Tibial nerve (tissue), 4 donors: ENCODE measurements at places on chromosomes 3 and 15. TPM values are rescaled to one million over a fixed set of nuclear protein-coding genes. Genes with fewer than 3 reads are reported as not detected.

VPS33B gene
- total RNA-seq, result 8.7 TPM

GRCh38 chr3:3665961-3666640 is 133.1 kb upstream of the LRRN1 start:
- H3K4me1 ChIP-seq, result no peaks in the 10 kb centered on the region
- no peaks in the 10 kb centered on the region for H3K36me3 ChIP-seq
- no peaks in the 10 kb centered on the region for H3K27me3 ChIP-seq
- H3K27ac ChIP-seq, result no peak overlapping the region
- H3K4me3 ChIP-seq, result no peak overlapping the region
- no peak for DNase-seq

PIERCE2 gene
- total RNA-seq, result 4.8 TPM

ELL3 gene
- 13.2 TPM for total RNA-seq

DNA sequence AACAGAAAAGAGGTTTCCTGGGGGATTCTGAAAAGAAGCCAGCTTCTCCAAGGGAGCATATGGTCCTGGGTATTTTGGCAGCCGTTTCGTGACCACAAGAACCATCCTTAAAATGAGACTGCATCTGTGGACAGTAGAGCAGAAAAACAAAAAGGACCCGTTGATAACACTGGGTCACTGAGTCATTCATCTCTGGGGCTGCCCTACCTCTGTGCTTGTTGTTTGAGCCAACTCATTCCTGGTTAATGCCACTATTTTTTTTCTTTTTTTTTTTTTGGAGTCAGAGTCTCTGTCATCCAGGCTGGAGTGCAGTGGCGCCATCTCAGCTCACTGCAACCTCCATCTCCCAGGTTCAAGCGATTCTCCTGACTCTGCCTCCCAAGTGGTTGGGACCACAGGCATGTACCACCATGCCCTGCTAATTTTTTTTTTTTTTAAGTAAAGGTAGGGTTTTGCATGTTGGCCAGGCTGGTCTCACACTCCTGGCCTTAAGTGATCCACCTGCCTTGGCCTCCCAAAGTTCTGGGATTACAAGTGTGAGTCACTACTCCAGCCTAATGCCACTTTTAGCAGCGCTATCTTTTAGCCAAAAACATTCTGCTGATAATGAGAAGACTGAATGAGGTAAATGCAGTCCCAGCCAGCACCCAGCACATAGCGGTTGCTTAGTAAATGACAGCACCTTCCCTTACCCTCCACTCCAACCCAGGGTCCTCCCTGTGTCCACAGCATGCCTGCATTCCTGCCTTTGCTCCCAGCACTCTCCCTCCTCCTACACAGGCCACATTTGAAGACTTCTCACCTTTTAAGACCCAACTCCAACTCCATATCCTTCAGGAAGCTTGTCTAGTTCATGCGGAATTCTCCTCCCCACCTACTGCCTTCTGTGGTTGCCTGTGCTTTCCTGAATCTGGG is 9.1 kb upstream of the ISL2 start:
- H3K4me1 ChIP-seq, result no peaks in the 10 kb centered on the region
- no peak overlapping the region for H3K4me3 ChIP-seq
- no peak for DNase-seq
- no peaks in the 10 kb centered on the region for H3K27me3 ChIP-seq
- H3K27ac ChIP-seq, result no peak overlapping the region
